Tibial nerve (tissue), 4 donors: ENCODE measurements at places on chromosomes 2 and 18.
A peak's percentile ranks its signal among the peaks of the same experiment; 100 is the strongest.

DNA sequence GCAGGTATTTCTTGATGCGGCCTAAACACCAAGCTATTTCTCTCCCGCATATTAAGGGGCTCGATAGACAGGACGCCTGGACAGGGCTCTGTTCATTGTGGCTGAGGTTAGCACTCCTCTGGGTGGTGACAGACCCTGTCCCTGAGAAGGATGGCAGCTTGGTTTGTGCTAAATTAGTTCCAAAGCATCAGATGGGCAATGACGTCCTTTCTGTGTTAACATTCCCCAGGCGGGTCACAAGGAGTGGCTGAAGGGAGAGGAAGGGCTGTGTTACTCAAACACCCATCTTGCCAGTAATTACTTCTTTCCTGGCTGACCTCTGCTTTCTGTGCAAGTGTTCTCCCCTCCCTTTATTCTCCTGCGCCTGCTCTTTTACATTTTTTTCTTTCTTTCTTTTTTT is 75.0 kb downstream of the TMEM247 start:
- DNase-seq, result peak; percentile 66

DNA sequence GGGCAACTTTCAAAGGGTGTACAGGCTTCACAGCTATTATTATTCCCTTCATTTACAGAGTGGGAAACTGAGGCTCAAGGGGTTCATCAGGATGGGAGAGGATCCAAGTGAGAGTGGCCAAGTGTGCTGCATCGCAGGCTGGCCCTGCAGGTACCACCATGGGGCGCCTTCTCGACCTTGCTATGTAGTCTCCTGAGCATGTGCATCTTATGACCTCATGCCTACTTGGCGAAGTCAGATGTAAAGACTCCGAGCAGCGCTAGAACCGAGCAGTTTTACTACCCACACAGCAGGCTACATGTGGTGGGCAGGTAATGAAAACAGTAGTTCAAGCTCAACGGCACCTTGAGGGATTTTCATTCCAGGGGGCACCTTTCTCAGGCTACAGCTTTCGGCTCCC is 42.0 kb downstream of the TFCP2L1 start:
- DNase-seq, result no peak

- DNase-seq, result no peak
Measured at GRCh38 chr2:109720380-109721106, 73.6 kb upstream of the RGPD5 start.

DNA sequence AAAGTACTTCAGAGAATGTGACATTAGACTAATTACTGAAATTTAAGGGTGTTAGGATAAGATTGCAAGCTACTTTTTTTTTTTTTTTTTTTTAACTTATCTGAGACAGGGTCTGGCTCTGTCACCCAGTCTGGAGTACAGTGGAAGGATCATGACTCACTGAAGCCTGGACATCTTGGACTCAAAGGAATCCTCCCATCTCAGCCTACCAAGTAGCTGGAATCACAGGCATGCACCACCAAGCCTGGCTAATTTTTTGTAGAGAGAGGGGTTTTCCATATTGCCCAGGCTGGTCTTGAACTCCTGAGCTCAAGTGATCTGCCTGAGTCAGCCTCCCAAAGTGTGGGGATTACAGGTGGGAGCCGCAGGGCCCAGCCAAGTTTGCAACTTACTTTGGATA is 1246.0 kb upstream of the ZEB2 start:
- no peak for DNase-seq

GRCh38 chr2:167198009-167198408 is 309.7 kb downstream of the XIRP2 start:
- DNase-seq, result no peak

- no peak for DNase-seq
Measured at GRCh38 chr18:42574871-42575270, 540.6 kb downstream of the RIT2 start.

DNA sequence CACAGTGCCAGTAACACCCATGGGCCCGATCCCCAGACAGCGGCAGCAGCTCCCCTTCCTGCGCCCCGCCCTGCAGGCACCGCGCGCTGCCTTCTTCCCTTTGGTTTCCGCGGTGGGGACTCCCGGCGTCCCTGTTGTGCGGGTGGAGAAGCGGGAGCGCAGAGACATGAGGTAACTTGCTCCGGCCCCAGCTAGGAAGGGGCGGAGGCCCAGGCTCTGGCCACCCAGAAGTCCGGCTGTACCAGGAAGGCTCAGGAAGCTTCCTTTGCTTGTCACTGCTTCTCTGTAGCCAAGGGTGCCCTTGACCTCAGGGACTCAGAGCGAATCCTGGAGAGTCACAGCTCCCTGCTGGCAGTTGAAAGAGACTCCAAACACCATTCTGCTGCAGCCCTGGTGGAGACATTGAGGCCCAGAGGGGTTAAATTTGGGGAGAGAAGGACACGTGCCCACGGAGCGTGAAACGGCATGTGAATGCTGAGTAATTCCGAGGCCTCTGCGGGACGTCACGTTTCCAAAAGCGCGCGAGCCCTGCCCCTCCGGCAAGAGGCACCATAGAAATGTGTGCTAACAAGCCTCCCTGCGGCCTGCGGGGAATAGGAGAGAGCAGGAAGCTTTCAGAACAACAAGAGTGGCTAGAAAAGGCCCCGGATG is 6.7 kb upstream of the ADCY3 start:
- peak; percentile 81 for DNase-seq

- no peak for DNase-seq
Measured at GRCh38 chr2:189056200-189057106, 82.3 kb downstream of the COL3A1 start.

DNA sequence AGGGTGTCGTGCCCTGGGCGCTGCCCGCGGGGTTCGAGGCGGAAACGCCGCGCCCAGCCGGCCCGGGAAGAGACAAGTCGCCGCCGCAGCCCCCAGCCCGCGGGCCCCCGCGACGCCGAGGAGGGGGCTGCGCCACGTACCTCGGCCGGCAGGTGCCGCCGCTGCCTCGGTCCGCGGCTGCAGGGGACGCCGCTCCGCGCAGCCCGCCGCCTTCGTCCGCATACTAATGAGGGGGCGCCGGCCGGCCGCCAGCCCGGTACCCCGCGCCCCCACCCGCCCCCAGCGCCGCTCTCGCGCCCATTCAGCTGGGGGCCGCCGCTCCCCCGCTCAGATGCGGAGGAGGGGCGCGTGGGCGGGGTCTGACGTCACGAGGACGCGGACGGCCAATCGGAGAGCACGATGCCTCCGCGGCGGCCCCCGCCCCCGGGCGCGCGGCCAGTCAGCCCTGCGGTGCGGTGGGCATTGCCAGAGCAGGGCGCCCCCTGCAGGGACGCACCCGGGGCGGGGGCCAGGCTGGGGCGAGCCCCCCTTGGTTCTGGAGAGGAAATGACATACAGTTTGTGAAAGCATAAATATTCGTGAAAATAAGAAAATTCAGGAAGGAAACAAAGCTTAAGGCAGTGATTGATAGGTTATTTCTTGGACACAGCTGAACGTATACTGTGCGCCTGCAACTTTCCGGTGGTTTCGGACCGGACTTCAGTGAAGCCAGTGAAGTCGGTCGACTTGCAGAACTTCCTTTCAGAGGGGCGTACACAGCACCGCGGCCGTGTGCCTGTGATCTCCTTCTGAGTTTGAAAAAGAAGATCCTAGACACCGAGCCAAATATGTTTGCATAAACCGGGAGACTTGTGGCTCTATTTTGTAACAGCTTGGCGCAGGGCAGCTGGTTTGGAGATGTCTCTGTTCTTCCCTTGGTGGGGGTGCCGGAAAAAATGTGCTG is at the start of gene ST3GAL5:
Gene ST3GAL5, minus strand, starts transcription at position 307 of the 943 bp plus-strand sequence. Its CDS starts 85 bp downstream, at position 222.
- DNase-seq, result peak; percentile 86

DNA sequence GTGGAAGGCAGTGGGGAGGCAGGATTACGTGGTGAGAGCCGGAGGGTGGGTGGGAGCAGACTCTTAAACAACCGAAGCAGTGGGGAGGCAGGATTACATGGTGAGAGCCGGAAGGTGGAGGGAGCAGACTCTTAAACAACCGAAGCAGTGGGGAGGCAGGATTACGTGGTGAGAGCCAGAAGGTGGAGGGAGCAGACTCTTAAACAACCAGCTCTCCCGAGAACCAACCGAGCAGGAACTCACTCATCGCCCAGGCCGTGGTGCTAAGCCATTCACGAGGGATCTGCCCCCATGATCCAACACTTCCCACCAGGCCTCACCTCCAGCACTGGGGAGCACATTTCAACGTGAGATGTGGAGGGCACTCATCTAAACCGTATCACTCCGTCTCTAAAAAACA is 87.7 kb downstream of the RTP5 start:
- DNase-seq, result no peak

DNA sequence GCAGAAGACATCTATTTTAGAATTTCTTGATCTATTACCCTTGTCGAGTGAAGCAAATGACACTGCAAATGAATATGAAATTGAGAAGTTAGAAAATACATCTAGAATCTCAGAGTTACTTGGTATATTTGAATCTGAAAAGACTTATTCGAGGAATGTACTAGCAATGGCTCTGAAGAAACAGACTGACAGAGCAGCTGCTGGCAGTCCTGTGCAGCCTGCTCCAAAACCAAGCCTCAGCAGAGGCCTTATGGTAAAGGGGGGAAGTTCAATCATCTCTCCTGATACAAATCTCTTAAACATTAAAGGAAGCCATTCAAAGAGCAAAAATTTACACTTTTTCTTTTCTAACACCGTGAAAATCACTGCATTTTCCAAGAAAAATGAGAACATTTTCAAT is 370.4 kb downstream of the XIRP2 start:
- no peak for DNase-seq

DNA sequence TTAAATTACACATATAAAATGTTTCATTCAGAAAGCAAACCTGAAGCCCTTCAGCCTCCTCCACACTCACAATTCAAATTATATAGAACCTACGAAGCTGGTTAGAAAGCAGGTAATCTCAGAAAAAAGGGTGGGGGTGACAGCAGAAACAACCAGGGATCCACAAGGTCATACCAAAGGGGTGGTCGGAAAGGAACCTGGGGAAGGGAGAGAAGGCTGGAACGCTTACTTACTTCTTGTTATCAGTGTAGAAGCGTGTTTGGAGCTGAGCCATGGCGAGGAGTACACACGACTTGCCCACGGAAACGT is 316 bp downstream of the WDR12 start:
- DNase-seq, result no peak

- DNase-seq, result no peak
Measured at GRCh38 chr2:201754717-201755415, 25.9 kb downstream of the ALS2 start.

DNA sequence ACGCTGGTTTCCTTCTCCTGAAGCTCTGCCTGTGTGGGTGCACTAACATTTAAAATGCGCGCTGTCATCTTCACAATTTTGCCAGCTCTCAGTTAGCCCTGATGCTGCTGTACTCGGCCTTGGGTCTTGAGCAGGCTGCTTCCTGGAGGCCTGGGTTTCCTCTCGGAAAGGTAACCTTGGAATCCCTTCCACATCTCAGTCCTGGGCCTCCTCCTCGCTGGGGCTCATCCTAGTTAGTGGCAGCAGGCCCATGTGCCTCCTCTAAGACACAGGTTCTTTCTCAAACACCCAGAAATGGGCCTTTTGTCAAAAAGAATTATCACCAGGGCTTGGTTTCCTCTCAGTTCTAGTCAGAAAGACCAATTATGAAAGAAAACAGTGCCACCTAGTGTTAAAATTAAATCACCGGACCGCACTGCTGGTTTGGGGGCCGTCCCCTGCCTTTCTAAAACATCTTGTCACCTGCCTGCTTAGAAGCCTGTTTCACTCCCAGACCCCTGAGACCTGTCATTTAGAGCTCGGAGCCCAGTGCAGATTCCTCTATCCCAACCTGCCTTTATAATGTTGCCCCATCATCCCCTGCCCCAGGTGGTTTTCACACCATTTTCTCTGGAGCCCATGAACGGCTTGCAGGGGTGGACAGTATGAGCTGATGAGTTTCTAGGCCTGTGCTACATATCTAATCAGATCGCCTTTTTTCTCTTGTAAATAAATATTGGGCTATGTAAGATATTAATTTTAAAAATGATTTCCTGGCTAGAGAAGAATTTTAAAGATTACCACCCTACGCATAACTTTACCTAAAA is 42.4 kb downstream of the HK2 start:
- peak; percentile 55 for DNase-seq

- DNase-seq, result no peak
Measured at GRCh38 chr2:222652491-222653255, 3.2 kb downstream of the FARSB start.

- DNase-seq, result no peak
Measured at GRCh38 chr2:24618680-24619079, 127.6 kb downstream of the NCOA1 start.

- no peak for DNase-seq
Measured at GRCh38 chr2:241612156-241613016, 24.6 kb downstream of the THAP4 start.

DNA sequence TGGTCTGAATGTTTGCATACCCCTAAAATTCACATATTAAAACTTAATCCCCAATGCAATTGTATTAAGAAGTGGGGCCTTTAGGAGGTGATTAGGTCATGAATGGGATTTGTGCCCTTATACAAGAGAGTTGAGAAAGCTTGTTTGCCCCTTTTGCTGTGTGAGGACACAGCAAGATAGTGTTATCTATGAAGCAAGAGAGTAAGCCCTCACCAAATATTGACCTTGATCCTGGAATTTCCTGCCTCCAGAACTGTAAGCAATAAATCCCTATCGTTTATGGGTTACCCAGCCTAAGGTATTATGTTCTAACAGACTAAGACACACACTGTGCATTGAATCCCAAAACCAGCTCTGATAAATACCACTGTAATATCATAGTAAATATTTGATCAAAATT is 32.2 kb downstream of the NR4A2 start:
- no peak for DNase-seq

DNA sequence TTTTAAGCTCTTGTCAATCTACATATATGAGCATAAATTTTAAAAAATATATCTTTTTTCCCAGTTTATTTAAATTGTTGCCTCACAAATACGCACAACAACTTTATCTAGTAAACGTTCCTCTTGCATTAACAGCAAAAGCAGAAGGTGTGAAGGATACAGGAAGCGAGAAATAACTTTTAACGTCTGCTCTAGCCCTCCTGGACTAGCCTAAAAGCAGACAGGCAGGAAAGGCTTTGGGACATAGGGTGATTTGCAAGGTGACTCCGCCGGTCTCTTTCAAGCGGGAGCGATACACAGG is 434 bp upstream of the DUSP19 start:
- DNase-seq, result no peak

DNA sequence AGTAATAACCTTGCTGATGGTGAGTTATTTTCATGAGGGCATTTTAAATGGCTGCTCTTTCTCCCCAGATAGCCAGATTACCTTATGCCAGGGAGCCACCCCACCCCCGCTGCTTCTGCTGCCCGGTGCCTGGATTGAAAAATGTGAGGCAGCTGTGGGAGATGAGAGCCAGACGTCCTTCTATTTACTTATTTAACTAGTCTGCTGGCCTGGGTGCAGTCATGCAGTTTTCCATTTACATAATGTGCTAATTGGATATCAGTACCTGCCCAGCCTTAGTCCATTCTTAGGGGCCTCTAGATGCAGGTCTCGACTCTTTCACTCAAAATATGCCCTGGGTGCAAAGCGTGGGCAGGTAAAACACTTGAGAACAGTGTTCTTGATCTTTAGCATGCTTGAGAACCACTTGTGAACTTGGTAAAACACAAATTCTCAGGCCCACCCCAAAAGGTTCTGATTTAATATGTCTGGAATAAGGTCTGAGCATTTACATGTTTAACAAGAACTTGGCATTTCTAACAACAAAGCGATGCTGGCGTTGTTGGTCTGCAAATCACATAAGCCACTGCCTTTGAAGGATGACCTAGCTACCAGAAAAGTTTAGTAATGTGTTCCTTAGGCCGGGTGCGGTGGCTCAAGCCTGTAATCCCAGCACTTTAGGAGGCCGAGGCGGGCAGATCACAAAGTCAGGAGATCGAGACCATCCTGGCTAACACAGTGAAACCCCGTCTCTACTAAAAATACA is 154.3 kb downstream of the NRP2 start:
- DNase-seq, result no peak

- DNase-seq, result no peak
Measured at GRCh38 chr2:231685349-231686191, 22.8 kb upstream of the PTMA start.

GRCh38 chr18:42514512-42514911 is 559.5 kb downstream of the PIK3C3 start:
- DNase-seq, result no peak
